ENCODE measurements at places on chromosomes 12 and 14. TPM values are rescaled to one million over a fixed set of nuclear protein-coding genes. Genes with fewer than 3 reads are reported as not detected.

HOXC12 gene
- total RNA-seq, result not detected

NOVA1 gene
- 0.39 TPM for total RNA-seq

GALNT16 gene
- total RNA-seq, result 0.02 TPM

RNASE3 gene
- not detected for total RNA-seq

SLC35F4 gene
- total RNA-seq, result not detected

SLC25A21 gene
- not detected for total RNA-seq

NGB gene
- not detected for total RNA-seq

FAM186B gene
- total RNA-seq, result 0.29 TPM

SLCO1C1 gene
- total RNA-seq, result not detected

FIGNL2 gene
- total RNA-seq, result 0.15 TPM

CIROP gene
- total RNA-seq, result not detected

TMEM119 gene
- 0.96 TPM for total RNA-seq

GPHB5 gene
- not detected for total RNA-seq

PTPRB gene
- total RNA-seq, result not detected

DCD gene
- total RNA-seq, result not detected

TEX52 gene
- total RNA-seq, result not detected

MYH7 gene
- total RNA-seq, result 0.17 TPM

All from T-helper 1 cell treated with Interleukin-12 subunit alpha and Interleukin-12 subunit beta and Interleukin-4 antibody, amounts not matched to agents 30 ng/mL and 1 ng/mL, for 36 hours (primary cell).